ENCODE measurements at places on chromosomes 5 and 9. TPM values are rescaled to one million over a fixed set of nuclear protein-coding genes. Genes with fewer than 3 reads are reported as not detected.
A peak's percentile ranks its signal among the peaks of the same experiment; 100 is the strongest.

DNA sequence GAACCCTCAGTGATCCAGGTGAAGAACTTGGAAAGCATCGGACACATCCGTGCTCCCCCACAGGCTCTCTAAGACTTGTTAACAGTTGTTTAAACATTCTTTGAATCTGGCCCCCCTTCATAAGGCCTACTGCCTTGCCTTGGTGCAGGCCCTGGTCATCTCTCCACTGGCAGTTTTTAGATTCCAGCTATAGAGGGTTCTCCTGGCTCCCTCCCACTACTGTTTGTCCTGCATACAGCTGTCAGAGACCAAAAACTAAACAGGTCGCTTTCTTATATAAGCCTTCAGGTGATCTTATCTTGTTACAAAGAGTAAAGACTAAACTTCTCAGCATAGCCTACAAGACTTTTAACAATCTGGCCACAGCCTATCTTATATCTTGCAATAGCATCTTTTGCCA, 32.3 kb downstream of the NRG2 start:
- no peak for DNase-seq

DNA sequence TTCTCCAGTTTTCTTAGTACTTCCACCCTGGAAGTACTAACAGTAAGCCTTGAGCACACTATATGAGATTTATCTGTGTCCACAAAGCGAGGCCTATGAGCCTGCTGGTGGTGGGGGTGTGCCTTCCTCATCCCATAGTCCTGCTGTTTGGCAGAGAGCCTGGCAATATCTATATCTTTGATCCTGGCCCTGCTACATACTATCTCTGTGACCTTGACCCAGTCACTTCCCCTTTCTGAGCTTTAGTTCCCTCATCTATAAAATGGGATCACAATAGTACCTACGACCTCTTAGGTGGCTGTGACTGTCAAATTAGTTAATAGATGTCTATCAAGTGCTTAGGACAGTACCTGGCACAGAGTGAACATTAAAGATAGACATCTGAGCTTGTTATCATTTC, 114.6 kb upstream of the SAP30L start:
- no peak for DNase-seq

DNA sequence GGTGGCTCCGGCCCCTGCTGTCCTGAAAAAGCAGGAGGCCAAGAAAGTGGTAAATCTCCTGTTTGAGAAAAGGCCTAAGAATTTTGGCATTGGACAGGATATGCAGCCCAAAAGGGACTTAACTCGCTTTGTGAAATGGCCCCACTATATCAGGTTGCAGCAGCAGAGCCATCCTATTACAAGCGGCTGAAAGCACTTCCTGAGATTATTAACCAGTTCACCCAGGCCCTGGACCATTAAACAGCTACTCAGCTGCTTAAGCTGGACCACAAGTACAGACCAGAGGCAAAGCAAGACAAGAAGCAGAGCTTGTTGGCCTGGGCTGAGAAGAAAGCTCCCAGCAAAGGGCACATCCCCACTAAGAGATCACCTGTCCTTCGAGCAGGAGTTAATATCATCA, 89.7 kb downstream of the MLLT3 start:
- no peak for DNase-seq

The FAM221B gene
- not detected for total RNA-seq

DNA sequence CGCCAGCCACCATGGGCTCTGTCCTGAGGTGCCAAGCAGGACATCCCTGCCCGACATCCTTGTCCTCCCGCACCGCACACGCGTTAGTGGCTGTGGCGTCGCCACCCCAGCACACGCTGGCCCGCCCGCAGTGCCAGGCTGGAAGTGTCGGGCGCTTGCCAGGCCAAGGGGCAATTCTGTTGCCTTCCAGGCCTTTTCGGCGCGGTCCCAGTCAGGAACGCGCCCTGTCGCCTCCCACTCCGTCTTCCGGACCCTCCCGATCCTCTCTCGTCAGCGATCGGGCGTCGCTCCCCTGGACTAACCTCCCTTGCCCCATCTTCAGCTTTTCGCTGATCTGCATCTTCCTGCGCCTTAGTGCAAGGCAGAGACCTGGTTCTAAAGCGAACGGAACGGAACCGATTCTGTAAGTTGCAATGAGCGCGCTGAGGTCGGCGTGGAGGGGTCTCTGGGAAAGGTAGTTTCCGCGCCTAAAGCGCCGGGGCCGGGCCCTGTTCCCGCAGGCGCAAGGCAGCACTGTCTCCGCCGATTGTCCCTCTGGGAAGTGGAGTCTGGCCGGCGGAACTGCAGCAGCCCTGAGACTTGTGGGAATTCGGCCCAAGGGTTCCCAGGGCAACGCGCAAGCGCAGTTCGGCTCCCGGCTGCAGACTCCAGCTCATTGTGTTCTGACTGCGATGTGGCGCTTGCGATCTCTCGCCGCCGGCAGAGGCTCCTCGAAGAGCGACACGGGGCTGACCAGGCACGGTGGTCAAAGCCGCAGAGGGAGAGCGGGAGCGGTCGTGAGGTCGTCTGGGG, at the start of gene ZNF454:
Gene ZNF454 (plus strand): TSS at position 630 of the 792 bp plus-strand sequence. CDS start 1,594 bp downstream, outside the sequence.
- DNase-seq: peak; percentile 93

DNA sequence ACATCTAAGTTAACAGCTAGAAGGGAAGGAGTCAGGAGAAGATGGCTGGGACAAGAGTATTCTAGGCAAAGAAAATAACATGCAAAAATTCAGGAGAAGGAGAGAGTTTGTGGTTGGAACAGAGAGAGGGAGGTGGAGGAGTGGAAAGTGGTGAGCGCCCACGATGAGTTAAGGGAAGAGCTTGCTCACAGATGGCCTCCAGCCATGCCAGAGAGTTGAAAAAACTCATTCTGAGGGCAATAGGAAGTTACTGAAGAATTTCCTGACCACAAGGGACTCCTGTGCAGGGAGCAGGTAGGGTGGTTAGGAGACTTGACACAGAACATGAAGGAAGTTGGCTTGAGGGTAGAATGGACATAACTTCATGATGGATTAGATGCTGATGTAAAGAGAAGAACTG, 159.7 kb downstream of the DOCK2 start:
- no peak for DNase-seq

DNA sequence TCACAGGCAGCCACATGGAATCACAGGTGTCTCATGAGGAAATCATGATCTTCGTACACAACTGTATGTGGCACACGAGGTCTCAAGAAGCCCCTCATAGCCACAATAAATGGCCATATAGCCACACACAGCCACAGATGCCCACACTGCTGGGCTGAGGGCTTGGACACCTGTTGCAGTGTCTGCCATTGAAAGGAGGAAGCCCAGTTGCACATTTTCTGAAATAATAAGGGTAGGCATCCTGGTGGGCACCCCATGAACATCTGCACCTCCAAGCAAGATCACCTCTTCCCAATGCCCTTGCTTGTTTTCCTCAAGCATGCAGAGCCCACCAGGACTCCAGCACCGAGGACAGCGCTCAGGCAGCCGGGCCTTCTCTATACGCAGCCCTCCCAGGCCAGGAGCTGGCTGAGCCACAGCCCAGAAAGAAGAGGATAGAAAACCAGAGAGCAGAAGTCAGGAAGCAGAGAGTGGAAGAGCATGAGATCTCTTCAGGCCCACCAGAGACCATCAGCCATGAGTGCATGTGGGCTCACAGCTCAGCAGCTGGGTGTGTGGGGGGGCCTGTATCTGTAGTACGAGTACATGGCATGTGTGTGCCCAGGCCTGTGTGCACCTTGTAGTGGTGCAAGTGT, 1.0 kb upstream of the ACSL6 start:
- DNase-seq: peak; percentile 82

DNA sequence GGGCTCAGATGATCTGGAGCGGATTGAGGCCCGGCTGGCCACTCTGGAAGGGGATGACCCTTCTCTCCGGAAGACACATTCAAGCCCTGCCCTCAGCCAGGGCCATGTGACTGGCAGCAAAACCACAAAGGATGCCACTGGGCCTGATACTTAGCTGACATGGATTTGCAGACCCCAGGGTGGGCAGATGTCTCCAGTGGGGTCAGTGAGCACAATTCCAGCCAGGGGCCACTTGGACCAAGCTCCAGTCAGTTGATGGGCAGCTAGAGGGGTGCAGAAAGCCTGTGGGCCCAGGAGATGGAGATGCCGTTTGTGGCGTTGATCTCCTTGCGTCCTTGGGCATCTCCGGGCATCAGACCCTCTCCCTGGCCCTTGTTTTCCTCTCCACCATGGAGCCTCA, 46.7 kb downstream of the PSD2 start:
- DNase-seq: no peak

- DNase-seq: no peak
Observed at GRCh38 chr5:143644727-143645126, 167.2 kb upstream of the HMHB1 start.

The ADAMTS12 gene
- 41.2 TPM for total RNA-seq

DNA sequence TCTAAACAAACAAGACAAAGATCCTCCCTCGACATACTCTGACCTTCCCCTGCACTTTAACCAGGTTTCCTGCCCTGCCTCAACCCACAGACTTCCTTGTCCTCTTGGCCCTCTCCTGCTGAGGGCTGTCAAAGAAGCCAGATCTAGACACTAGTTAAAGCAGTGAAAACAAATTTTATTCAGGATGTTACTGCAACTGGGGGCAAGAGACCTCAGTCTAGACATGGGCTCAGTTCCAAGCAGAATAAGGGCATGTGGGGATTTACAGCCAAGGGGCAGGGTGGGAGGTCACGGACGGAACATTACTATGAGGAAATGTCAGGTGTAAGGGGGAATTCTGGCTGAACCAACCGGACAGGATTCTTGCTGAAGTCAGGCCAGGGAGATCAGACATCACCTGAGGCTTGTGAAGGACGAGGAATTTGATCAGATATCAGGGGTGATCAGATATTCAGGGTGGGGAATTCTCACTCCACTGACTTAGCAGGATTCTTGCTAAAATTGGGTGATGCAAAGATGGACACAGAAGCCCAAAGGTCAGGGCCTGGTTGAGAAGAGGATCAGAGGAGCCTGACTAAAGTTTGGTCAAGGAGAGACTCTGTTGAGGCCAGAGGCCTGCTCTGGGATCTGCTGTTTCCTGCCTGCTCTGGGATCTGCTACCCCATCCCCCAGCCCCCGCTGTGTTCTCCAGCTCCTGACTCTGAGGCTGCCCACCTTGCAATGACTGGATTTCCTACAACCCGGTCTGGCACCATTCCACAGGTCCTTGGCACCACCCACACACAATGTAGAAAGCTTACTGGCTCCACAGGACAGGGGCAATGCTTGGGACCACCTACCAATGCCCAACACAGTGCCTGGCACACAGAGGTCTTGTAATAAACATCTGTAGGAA, 21.5 kb downstream of the GABBR2 start:
- DNase-seq: no peak

DNA sequence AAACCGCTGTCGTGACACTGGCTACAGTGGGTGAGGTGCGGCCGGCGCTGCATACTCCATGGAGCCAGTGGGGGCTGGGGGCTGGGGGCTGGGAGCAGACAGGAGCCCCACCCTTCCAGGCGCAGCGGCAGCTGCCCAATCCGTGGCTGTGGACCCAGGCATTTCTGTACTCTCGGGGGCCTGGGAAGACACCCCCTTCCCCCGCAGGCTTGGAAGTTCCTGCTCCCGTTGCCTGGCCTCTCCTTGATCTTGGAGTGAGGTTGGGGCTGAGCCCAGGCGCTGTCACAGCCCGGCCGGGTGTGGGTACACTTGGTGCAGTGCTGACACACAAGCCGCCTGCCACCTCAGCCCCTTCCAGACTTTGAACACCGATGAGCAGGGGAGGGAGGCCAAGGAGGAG, 27.7 kb upstream of the GGTA1 start:
- no peak for DNase-seq

- no peak for DNase-seq
Observed at GRCh38 chr5:131081913-131082488, 83.1 kb downstream of the HINT1 start.

- DNase-seq: no peak
Observed at GRCh38 chr9:130276121-130276520, 10.6 kb downstream of the HMCN2 start.

DNA sequence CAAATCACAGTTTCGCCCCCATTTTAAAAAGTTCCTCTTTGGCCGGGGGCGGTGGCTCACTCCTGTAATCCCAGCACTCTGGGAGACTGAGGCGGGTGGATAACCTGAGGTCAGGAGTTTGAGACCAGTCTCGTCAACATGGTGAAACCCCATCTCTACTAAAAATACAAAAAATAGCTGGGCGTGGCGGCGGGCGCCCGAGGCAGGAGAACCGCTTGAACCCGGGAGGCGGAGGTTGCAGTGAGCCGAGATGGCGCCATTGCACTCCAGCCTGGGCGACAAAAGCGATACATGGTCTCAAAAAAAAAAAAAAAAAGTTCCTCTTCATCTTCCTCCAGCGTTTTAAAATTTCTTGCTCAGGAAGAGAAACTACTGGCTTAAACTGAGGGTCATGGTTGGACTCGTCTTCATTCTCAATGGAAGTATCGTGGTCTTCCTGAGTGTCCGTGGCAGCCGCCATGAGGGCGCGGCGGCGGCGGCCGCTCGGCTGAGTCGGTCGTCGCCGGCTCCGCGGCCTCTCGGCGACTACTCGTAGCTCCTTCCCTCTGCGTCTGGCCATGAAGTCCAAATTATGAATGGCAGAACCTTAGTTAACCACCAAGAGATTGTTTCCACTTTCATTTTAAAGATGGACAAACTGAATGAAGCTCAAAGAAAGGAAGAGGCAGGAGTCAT, 92.1 kb upstream of the NR5A1 start:
- no peak for DNase-seq

- no peak for DNase-seq
Observed at GRCh38 chr5:32153723-32154122, 20.4 kb downstream of the GOLPH3 start.

Measured in mesenteric fat pad (tissue), 1 donor.